Upper lobe of right lung (tissue), 1 donor: ENCODE measurements at places on chromosomes 4 and X. TPM values are rescaled to one million over a fixed set of nuclear protein-coding genes. Genes with fewer than 3 reads are reported as not detected.
A peak's percentile ranks its signal among the peaks of the same experiment; 100 is the strongest.

Gene SORBS2
- 44.9 TPM for total RNA-seq

Gene ASB12
- 0.32 TPM for total RNA-seq

Gene ADGRG4
- total RNA-seq = 0.06 TPM

Gene EDA
- 5.5 TPM for total RNA-seq

Gene ASB5
- not detected for total RNA-seq

DNA sequence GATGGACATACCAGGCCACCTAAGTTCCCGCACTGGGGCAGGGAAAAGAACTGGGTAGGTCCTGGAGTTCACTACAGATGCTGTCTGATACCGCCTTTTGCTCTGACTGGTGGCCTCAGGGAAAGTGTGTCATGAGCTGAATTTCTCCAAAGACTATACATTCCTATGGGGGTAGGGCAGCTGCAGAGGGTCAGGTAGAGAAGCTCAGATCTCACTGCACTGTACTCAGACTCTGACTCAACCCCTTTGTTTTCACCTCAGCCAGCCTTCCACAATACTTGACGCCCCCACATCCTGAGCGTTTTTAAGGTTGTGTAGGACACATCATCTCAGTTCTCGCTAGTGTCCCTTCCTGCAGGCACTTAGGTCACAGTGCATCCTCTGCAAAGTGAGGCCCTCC is 7.8 kb downstream of the GATB start:
- H3K27ac ChIP-seq = no peak overlapping the region
- H3K27me3 ChIP-seq = no peaks in the 10 kb centered on the region
- no peak for DNase-seq

DNA sequence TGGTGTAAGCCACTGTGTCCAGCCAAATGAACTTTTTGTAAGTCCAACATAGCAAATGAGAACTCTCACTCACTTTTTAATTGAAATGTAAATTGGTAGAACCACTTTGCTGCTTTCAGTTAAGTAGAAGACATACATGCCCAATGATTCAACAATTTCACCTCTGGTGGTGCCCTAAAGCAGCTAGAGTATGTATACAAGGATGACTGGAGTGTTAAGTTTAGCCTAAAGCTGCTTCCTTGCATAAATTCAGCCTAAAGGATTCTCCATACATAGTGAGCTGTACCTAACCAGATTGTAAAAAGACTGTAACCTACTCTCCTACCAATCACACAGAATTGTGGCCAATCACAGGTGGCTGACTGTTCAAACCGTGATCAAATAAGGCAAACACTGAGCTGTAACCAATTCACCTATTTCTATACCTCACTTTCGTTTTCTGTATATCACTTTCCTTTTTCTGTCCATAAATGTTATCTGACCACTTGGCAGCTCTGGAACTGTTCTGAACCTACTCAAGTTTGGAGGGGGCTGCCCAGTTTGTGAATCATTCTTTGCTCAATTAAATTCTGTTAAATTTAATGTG is 39.9 kb downstream of the PDS5A start:
- H3K27ac ChIP-seq = no peak overlapping the region
- DNase-seq = no peak
- no peaks in the 10 kb centered on the region for H3K27me3 ChIP-seq
- peaks cover 14% of the 10 kb centered on the region for H3K4me1 ChIP-seq

- H3K36me3 ChIP-seq = no peaks in the 10 kb centered on the region
- H3K4me3 ChIP-seq = no peak overlapping the region
- no peak overlapping the region for H3K27ac ChIP-seq
- H3K27me3 ChIP-seq = no peaks in the 10 kb centered on the region
- H3K4me1 ChIP-seq = peaks cover 4% of the 10 kb centered on the region
- no peak for DNase-seq
Measured at GRCh38 chr4:54400802-54401201, 171.7 kb downstream of the PDGFRA start.

DNA sequence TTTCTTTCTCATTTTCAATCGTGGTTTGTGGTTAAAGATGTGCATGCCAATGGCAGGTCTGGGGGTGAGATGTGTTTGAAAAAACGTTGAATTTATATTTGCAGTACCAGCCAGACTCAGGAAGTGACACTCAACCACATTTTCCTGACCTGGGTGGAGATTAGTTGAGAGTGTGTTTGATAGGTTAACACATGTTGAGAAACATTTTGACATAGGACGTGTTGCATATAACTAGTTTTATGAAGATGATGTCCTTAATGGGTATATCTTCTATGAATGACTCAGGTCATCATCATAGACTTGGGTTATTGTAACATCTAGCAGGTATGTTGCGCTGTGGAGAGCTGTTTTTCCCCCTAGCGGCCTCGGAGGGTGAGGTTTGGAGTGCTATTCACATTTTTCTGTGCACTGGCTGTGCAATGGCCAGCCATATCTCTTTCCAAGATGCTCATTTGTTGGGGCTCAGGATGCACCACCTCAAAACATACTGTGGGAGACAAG is 21.7 kb upstream of the CD38 start:
- H3K4me3 ChIP-seq = no peak overlapping the region
- no peaks in the 10 kb centered on the region for H3K4me1 ChIP-seq
- H3K36me3 ChIP-seq = no peaks in the 10 kb centered on the region

- H3K27me3 ChIP-seq = no peaks in the 10 kb centered on the region
- H3K27ac ChIP-seq = no peak overlapping the region
- no peak for DNase-seq
Measured at GRCh38 chr4:18075823-18076433, 54.4 kb upstream of the LCORL start.

GRCh38 chr4:116829187-116829586 is 256.2 kb downstream of the TRAM1L1 start:
- DNase-seq = no peak
- H3K4me3 ChIP-seq = no peak overlapping the region
- no peaks in the 10 kb centered on the region for H3K4me1 ChIP-seq
- no peaks in the 10 kb centered on the region for H3K27me3 ChIP-seq
- H3K36me3 ChIP-seq = no peaks in the 10 kb centered on the region

GRCh38 chr4:31246856-31247255 is 526.7 kb downstream of the PCDH7 start:
- no peak for DNase-seq
- no peak overlapping the region for H3K27ac ChIP-seq
- no peak overlapping the region for H3K4me3 ChIP-seq
- H3K4me1 ChIP-seq = no peaks in the 10 kb centered on the region

DNA sequence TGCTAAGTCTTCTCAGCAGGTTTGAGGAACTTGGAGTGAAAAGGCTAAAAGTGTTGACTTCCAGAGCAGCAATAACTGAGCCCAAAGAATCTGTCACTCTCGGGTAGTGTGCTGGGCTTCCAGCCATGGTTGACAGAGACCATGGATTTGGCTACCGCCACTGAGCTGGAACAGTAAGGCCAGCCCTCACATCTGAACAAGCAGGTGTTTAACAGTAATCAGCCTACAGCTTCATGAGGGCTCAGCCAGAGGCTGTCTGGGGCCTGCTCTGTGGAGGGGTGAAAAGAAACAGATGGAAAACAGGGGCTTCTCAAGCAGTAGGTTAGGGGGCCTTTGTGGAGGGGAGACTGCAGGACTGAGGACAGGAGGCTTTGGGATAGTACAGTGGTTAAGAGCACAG is 14.9 kb downstream of the RASL11B start:
- H3K27ac ChIP-seq = no peak overlapping the region
- no peaks in the 10 kb centered on the region for H3K4me1 ChIP-seq
- no peaks in the 10 kb centered on the region for H3K27me3 ChIP-seq
- no peaks in the 10 kb centered on the region for H3K36me3 ChIP-seq
- no peak overlapping the region for H3K4me3 ChIP-seq

- H3K27ac ChIP-seq = no peak overlapping the region
- H3K4me1 ChIP-seq = no peaks in the 10 kb centered on the region
- H3K4me3 ChIP-seq = no peak overlapping the region
Measured at GRCh38 chr4:95637043-95637600, 88.3 kb upstream of the UNC5C start.

- no peak for DNase-seq
- H3K4me3 ChIP-seq = no peak overlapping the region
- H3K36me3 ChIP-seq = no peaks in the 10 kb centered on the region
- H3K4me1 ChIP-seq = peaks cover 14% of the 10 kb centered on the region
- no peaks in the 10 kb centered on the region for H3K27me3 ChIP-seq
Measured at GRCh38 chr4:73197220-73197619, 61.4 kb downstream of the ANKRD17 start.

- no peaks in the 10 kb centered on the region for H3K4me1 ChIP-seq
- no peak overlapping the region for H3K4me3 ChIP-seq
- no peak overlapping the region for H3K27ac ChIP-seq
- H3K27me3 ChIP-seq = no peaks in the 10 kb centered on the region
Measured at GRCh38 chrX:98646351-98646750, 1762.6 kb downstream of the RPA4 start.

- H3K4me3 ChIP-seq = no peak overlapping the region
- no peak overlapping the region for H3K27ac ChIP-seq
- no peaks in the 10 kb centered on the region for H3K27me3 ChIP-seq
- H3K36me3 ChIP-seq = no peaks in the 10 kb centered on the region
- DNase-seq = no peak
Measured at GRCh38 chrX:11533199-11533651, 132.5 kb downstream of the ARHGAP6 start.

DNA sequence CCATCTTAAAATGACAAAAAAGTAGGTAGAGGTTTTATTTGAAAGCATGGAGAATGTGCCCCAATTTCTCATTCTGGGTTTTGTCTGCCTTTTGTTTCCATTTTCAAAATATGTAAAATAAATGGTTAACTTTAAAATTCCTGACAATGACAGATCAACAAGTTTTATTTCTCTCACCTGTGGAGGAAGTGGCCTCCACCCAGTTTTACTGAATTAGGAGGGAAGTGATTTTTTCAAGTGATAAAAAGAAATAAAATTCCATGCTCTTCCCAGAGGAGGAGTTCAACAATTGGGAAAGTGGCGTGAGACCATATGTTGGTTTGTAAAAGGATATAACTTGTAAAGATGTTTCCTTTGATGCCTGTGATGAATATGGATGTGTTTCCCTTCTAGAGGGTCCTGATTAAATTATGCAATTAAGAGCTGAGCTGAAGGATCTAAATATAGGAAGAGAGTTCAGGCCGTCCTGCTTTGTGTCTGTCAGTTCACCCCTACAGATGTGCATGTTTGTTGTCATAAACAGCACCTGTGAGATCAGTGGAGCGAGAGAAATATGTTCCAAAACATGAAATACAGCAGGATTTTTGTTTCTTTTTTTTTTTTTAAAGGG is 19.5 kb downstream of the SMAD1 start:
- no peak overlapping the region for H3K4me3 ChIP-seq
- H3K4me1 ChIP-seq = peaks cover 19% of the 10 kb centered on the region
- no peaks in the 10 kb centered on the region for H3K27me3 ChIP-seq
- DNase-seq = no peak

DNA sequence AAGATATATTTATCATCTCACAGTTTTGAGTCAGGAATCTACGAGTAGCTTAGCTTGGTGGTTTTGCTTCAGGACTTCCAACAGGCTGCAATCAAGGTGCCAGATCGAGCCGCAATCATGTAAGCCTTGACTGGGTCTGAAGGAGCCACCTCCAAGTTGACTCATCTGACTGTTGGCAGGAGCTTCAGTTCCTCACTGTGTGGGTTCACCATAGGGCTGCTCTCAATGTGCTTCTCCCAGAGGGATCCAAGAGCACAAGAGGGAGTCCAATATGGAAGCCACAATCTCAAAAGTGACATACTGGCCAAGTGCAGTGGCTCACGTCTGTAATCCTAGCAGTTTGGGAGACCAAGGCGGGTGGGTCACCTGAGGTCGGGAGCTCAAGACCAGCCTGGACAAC is 26.5 kb downstream of the DCHS2 start:
- no peak for DNase-seq
- no peak overlapping the region for H3K27ac ChIP-seq
- H3K27me3 ChIP-seq = no peaks in the 10 kb centered on the region

- H3K4me3 ChIP-seq = no peak overlapping the region
- H3K4me1 ChIP-seq = no peaks in the 10 kb centered on the region
- no peak for DNase-seq
- H3K27ac ChIP-seq = no peak overlapping the region
- peaks cover 75% of the 10 kb centered on the region for H3K36me3 ChIP-seq
Measured at GRCh38 chr4:875818-876423, 50.0 kb upstream of the CPLX1 start.

DNA sequence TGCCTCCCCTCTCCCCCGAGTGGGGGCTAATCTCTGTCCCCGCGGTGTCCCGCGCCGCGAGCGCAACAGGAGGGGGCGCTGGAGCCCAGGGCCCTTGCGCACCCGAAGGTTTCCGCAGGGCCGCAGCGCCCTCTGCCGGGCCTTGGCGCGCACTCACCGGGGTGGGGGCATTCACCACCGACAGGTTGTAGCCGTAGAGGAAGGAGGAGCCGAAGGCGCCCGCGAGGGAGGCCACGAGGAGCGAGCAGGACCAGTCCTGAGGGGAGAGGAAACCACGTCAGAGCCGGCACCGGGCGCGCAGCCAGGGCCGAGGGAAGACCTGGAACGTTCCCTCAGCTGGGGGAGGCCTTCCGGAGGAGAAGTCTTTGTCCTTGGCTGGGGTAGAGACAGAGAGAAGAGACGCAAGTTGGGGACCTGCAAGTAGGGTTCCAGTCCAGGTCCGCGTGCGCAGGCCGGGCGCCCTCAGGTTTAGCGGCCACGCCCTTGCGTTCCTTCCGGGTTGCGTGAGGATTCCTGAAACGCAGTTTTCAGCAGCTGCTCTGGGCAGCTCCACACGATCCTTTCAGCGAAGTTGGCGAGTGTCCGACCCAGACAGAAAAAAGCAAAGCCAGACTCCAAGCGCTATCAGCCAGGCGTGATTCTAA is 2.4 kb downstream of the SLC2A9 start:
- peak overlapping the region; percentile 49 for H3K4me3 ChIP-seq
- H3K27me3 ChIP-seq = no peaks in the 10 kb centered on the region
- no peaks in the 10 kb centered on the region for H3K36me3 ChIP-seq
- H3K27ac ChIP-seq = peak overlapping the region; percentile 86
- peak; percentile 99 for DNase-seq

GRCh38 chrX:107560041-107560440 is 68.3 kb upstream of the PRPS1 start:
- no peak for DNase-seq
- no peaks in the 10 kb centered on the region for H3K4me1 ChIP-seq
- H3K27me3 ChIP-seq = no peaks in the 10 kb centered on the region
- H3K27ac ChIP-seq = no peak overlapping the region
- no peaks in the 10 kb centered on the region for H3K36me3 ChIP-seq

DNA sequence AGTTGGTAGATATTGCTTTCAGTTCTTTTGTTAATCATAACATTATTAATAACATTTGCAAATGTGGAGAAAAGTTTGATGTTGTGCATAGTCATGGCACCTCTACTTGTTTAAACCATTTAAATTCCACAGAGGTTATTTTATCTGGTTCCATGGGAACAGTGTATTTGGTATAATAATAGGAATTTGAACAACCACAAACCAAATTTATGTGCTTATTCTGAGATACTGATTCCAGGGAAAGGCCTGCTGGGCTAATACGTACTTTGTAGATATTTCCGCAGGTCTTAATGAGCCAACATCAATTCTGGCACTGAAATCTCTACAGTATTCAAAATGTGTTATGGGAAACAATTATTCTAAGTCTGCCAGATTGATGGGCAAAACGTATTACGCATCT is 319.0 kb downstream of the DKK2 start:
- H3K4me3 ChIP-seq = no peak overlapping the region
- no peaks in the 10 kb centered on the region for H3K27me3 ChIP-seq
- H3K36me3 ChIP-seq = no peaks in the 10 kb centered on the region
- H3K27ac ChIP-seq = no peak overlapping the region
- DNase-seq = no peak

- no peaks in the 10 kb centered on the region for H3K27me3 ChIP-seq
- H3K4me1 ChIP-seq = no peaks in the 10 kb centered on the region
- no peak for DNase-seq
- H3K27ac ChIP-seq = no peak overlapping the region
- H3K36me3 ChIP-seq = no peaks in the 10 kb centered on the region
Measured at GRCh38 chr4:186760576-186760975, 36.9 kb upstream of the FAT1 start.
